ENCODE measurements at places on chromosomes 5 and 9.

DNA sequence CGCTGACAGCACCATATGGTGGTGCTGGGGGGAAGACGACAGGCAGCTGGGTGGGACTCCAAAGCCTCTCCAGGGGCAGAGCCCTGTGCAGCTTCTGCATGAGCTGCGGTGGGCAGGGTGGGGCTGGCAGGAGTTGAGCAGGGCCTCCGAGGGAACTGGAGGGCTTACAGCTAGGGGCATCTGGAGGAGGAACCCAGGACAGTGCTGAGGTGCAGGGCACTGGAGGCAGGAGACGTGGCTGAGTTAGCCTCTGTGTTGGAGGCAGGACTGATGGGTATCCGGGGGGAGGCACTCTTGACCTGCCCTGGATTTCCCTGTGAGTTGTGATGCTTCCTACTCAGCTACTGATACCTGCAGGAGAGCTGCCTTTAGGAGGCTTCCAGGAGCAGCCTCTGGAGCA, 45.0 kb downstream of the TENT4A start:
- no peak for DNase-seq

DNA sequence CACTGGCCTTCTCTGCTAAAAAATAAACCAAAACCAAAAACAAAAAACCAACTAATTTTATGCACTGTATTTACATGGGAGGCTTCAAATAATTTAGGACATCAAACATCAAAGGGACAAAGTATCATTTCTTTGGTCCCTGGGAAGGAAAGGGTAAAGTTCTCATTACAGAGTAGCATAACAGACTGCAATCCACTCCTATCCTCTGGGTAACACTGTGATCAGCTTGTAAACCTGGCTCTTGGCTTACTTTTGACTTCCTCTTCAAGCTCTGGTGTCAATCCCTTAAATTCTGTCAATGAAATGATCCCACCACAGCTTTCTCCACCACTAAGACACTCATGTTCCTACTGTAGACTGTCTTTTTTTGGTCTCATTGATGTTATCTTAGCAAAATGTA, 69.8 kb upstream of the VCAN start:
- no peak for DNase-seq

GRCh38 chr9:31314241-31314640, 1070.2 kb upstream of the ACO1 start:
- no peak for DNase-seq

- DNase-seq, result no peak
Measured at GRCh38 chr5:143401227-143402016, 2.1 kb downstream of the NR3C1 start.

DNA sequence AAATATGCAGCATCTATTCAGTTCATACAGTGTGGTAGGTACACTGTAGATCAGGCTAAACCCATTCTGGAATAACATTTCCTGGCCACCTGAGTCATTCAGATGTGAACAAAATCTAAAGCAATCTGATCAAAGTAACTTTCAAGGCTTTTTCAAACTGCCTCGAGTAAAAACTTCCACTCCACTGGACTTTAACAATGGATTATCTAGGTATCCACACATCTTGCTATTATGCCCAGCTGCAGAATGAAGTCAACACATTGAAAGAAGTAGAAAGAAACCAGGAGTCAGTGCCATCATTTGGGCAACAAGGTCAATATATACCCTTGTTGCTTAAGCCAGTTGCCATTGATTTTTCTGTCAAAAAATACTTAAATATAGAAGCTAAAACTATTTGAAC, 1352.6 kb upstream of the NUDT12 start:
- no peak for DNase-seq

- no peak for DNase-seq
Measured at GRCh38 chr5:179788193-179788854, 5.5 kb upstream of the LTC4S start.

DNA sequence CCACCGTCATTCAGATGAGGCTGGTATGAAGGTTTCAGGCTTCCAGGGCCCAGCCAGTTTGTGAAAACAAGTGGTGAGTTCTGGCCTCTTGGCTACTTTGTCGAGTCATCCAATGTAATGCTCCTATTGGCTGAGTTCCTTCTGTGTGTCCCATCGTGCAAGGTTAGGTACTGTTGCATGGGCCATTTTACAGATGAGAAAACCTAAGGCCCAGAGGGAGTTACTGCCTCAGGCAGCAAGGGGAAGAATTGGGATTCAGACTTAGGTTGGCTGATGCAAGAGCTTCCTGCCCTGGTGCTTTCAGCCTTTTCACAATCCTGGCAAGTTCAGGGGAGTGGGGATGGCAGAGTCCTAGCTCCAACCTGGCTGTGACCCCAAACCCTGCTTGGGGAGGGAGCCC, 17.4 kb upstream of the PITX1 start:
- no peak for DNase-seq

- DNase-seq, result no peak
Measured at GRCh38 chr9:2297771-2298170, 282.6 kb downstream of the SMARCA2 start.

DNA sequence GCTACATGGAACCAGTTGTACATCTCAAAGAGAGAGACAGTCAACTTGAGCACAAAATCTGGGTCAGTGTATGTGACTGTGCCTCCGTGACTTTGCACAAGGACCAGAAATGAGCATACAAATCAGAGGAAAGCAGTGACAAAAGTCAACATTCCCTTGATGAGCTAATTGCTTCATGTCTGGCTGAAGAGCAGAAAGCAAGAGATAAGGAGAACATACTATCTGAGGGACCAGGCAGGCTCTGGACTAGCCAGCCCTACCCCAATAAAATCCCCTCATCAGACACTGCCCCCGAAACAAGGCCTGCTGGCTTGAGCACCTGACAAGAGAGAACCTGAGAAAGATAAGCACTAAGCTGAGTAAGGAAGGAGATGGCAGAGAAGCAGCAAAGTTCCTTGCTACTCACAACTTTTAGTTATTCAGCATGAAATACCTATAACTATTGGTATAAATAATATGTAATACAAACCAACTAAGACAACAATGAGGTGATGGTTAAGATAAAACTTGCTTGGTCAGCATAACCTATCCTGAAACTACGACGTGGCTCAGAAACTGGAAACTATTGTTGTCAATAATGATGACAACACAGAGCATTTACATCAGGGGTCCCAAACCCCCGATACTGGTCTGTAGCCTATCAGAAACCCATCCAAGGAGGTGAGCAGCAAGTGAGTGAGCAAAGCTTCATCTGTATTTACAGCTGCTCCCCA, 9.5 kb downstream of the SIL1 start:
- no peak for DNase-seq

GRCh38 chr5:87845734-87846133, 422.9 kb downstream of the TMEM161B start:
- no peak for DNase-seq

GRCh38 chr9:133655701-133656100, 19.5 kb downstream of the DBH start:
- no peak for DNase-seq

DNA sequence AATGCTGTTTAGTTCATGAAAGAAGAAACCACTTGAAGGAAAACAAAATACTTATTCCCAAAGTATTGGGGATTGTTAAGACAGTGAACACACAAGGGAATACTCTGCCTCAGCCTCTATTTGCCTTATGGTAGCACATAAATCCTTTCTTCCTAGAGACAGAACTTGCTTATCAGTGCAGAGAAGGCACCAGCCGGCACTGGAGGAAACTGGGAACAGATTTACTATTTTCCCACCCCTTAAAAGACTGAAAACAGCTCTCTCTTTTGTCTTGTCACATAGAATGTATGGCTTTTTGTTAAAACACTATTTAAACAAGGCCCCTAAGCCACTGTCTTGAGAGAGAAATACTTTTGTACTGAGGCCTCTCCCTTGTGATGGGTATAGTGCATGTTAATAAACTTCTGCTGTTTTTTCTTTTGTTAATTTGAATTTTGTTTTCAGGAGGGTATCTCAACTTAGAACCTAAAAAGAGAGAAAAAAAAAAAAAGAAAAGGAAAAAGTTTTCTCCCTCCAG, 40.7 kb upstream of the EDIL3 start:
- DNase-seq, result no peak

- DNase-seq, result no peak
Measured at GRCh38 chr5:35717718-35718117, 100.1 kb downstream of the SPEF2 start.

DNA sequence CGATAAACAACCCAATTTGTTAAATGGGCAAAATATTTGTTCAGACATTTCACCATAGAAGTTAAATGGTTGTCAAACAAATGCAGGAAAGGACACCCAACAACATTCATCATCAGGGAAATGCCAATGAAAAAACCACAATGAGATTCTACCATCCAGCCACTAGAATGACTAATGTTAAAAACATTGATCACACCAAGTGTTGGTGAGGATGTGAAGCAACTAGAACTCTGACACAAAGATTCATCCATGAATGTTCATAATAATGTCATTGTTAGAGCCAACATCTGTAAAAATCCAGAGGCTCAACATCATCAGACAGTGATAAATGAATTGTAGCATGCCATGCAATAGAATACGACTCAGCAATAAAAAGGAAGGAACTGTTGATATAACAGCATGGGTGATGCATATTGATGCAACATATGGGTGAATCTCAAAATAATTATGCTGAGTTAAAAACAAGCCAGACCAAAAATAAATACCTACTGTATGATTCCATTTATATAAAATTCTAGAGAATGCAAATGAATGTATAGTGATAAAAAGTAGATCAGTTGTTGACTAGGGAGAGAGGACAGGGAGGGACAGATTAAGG, 55.9 kb upstream of the UNC5A start:
- no peak for DNase-seq

GRCh38 chr5:115939059-115939458, 23.2 kb upstream of the LVRN start:
- DNase-seq, result no peak

GRCh38 chr5:152355061-152355460, 50.0 kb downstream of the NMUR2 start:
- no peak for DNase-seq

- DNase-seq, result no peak
Measured at GRCh38 chr5:1012313-1012841, 3.8 kb downstream of the NKD2 start.

DNA sequence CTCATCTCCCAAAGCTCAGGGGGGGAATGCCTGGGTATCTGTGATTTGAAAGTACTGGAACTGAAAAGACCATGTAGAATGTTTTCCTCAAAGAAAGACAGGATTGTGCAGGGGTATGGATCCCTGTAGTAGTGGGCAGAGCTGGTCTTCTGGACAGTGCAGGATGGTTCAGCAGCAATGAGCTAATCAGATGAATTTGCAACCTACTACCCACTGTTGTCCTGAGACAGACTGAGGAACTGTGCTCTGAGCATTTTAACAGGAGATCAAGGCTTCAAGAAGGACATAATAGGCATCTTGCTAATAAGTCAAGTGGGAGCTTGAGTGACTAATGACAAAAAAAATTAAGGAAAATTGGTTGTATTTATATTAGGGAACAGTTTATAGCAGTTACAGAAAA, 61.7 kb downstream of the FYB1 start:
- DNase-seq, result no peak

GRCh38 chr5:150162142-150162513, 4.5 kb upstream of the CDX1 start:
- peak; percentile 27 for DNase-seq

GRCh38 chr5:38163636-38164237, 94.6 kb upstream of the EGFLAM start:
- no peak for DNase-seq

DNA sequence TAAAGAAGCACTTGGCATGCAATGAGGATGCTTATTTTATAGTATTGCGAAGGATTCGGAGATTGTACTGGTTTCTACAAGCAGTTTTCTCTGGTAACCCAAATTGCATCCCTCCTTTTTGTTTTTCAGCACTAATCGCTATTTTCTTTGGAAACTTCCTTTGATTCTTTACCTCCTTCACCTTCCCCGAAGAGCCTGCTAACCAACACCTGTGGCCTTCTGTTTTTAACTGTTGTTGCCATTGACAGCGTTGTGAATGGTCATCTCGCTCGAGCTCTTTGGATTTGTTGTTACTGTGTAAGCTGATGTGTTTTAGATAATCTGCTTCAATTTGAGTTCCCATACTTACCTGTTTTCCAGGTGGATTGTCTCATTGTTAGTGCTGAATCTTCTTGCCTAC, 1.1 kb downstream of the CNOT6 start:
- DNase-seq, result no peak

GRCh38 chr5:111999286-111999685, 242.3 kb upstream of the NREP start:
- no peak for DNase-seq

DNA sequence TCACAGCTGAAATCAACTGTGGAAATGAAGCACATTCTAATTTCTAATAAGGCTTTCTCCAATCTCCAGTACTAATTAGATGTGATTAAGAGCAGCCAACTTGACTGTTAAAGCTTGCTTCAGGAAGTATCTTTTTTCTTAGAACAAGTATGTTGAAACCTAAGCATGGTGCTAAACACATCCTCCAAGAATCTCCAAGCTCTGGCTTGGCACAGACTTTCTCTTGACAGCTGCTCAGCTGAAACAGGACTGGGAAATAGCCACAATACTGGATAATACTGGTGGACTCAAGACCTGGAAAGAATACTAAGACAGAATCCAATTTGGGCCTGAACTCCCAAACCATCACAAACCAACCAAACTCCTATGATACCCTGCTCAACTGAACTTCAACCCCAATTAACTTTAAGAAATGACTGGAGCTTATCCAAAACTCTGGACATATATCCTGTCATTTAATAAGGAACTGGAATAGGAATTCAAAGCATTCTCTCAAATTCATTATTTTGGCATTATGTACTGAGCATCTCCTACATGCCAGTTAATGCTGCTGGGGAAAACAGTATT, 16.2 kb downstream of the PRKAA1 start:
- DNase-seq, result no peak

GRCh38 chr5:129945028-129945427, 40.8 kb downstream of the CHSY3 start:
- no peak for DNase-seq

GRCh38 chr5:73373814-73374510, 74.6 kb downstream of the FOXD1 start:
- DNase-seq, result no peak

- DNase-seq, result no peak
Measured at GRCh38 chr9:81595887-81596543, 93.3 kb downstream of the TLE1 start.

- no peak for DNase-seq
Measured at GRCh38 chr9:134993996-134994720, 76.4 kb upstream of the FCN1 start.

GRCh38 chr5:132748522-132749000, 1.3 kb downstream of the CCNI2 start:
- DNase-seq, result peak; percentile 2

GRCh38 chr5:159515197-159515596, 184.9 kb upstream of the IL12B start:
- no peak for DNase-seq

GRCh38 chr5:2205596-2206226, 323.0 kb upstream of the IRX4 start:
- DNase-seq, result no peak

- peak; percentile 17 for DNase-seq
Measured at GRCh38 chr5:96997265-96997859, 61.5 kb downstream of the LNPEP start.

Data from HEK293T (cell line).